ENCODE measurements at places on chromosomes 12 and 14.

- no peak overlapping the region for H3K27ac ChIP-seq
- no peaks in the 10 kb centered on the region for H3K27me3 ChIP-seq
- no peaks in the 10 kb centered on the region for H3K36me3 ChIP-seq
- H3K4me1 ChIP-seq = no peaks in the 10 kb centered on the region
- no peak overlapping the region for H3K4me3 ChIP-seq
These were observed 13.8 kb downstream of the KCNMB4 start for GRCh38 chr12:70379846-70380245.

- no peak for DNase-seq
- H3K4me1 ChIP-seq = no peaks in the 10 kb centered on the region
- H3K4me3 ChIP-seq = no peak overlapping the region
- H3K36me3 ChIP-seq = no peaks in the 10 kb centered on the region
- no peaks in the 10 kb centered on the region for H3K27me3 ChIP-seq
- no peak overlapping the region for H3K27ac ChIP-seq
These were observed 94.3 kb downstream of the ADGRD1 start for GRCh38 chr12:131047789-131048610.

DNA sequence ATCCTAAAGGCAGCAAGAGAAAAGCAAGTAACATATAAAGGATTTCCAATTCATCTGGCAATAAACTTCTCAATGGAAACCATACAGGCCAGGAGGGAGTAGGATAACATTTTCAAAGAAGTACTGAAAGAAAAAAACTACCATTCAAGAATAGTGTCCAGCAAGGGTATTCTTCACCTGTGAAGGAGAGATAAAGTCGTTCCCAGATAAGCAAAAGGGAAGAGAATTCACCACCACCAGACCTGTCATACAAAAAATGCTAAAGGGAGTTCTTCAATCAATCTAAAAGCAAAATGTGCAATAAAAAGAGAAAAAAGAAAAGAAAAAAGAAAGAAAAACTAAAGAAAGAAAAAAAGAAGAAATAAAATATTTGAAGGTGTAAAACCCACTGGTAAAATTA lies 228.9 kb upstream of the AMIGO2 start:
- no peak overlapping the region for H3K4me3 ChIP-seq
- H3K4me1 ChIP-seq = no peaks in the 10 kb centered on the region
- DNase-seq = no peak
- no peak overlapping the region for H3K27ac ChIP-seq
- H3K36me3 ChIP-seq = no peaks in the 10 kb centered on the region

DNA sequence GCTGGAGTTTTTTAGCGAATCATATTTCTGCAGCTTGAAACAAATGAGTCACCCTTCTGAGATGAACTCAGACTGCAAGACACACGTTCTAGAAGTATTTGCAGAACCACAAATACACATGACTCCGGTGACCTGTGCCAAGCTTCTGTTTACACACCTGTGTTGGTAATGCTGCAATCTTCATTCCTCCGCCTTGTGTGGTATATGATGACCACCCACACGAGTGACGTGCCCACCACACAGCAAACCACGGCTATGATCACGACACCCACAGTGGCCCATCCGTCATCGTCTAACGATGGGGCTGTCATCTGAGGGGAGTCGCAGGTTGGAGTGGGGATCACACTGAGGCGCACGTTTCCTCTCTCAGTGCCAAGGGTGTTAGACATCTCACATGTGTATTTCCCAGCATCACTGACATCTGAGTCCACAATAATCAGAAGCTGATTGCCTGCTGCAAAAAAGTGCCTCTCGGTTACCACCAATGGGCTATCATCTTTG lies 43.0 kb downstream of the LRIG3 start:
- no peak overlapping the region for H3K4me3 ChIP-seq
- H3K27me3 ChIP-seq = no peaks in the 10 kb centered on the region
- no peak overlapping the region for H3K27ac ChIP-seq
- no peaks in the 10 kb centered on the region for H3K4me1 ChIP-seq
- DNase-seq = peak; percentile 84

DNA sequence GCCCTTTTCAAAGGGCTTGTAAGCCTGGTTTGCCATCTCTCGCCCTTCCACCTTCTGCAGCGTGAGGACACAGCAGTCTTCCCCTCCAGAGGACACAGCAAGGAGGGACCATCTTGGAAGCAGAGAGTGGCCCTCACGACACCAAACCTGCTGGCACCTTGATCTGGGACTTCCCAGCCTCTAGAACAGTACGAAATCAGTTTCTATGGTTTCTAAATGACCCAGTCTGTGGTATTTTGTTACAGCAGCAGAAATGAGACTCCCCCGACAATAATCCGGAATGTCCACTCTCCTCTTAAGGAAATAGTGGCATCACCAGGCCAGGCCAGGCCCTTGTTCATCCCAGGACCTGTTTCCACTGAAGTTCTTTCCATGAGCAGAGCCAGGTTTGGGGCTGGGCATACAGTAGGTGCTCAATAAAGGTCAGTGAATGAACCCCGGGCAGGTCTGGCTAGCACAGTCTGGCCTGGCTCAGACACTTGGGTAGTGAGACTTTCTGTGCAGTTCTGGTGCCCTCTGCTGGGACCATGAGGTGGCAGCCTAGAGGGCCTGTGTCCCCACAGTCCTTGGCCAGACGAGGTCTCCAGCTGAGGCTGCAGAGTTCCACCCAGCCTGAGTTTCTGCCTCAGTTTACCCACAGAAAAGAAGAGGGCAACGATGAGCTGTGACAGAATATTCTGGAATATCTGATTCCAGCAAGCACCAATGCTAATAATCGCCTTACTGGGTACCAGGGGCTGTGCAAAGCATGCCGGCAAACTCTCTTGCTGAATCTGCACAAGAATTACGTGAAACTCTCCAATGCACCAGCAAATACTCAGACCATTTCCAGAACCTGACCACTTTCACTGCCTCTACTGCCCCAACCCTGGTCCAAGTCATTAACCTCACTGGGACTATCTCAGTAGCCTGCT lies 14.0 kb downstream of the ABCB9 start:
- no peak overlapping the region for H3K4me3 ChIP-seq
- peak overlapping the region; percentile 82 for H3K27ac ChIP-seq
- no peaks in the 10 kb centered on the region for H3K27me3 ChIP-seq
- DNase-seq = no peak
- peaks cover 27% of the 10 kb centered on the region for H3K4me1 ChIP-seq
- no peaks in the 10 kb centered on the region for H3K36me3 ChIP-seq

All from Panc1 (cell line).